Fibroblast of skin of left quadriceps (primary cell): ENCODE measurements at places on chromosomes 16 and 17.

DNA sequence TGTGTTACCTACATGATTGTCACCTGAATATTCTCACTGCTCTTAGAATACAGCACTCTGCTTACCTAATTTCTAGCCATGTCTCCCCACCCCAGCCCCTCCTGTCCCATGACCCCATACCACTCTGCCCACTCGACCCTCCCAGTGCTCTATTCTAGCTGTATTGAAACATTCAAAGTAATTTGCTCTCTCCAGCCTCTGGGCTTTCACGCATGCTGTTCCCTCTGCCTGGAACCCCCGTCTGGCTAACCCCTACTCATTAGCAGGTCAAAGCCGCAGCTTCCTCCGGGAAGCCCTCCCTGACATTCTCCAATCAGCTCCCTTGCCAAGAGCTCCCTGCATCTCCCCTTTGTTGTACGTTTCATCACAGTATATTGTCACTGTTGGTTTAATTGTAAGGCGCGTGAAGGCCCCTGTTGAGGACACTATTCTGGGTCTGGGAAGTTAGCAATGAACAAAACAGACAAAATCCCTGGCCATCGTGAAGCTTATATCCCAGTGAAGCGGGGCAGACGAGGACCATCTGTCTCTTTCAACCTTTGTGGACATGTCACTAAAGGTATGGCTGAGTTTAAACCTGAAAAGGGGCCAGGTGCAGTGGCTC lies 72.3 kb upstream of the LHX1 start:
- no peak for DNase-seq

DNA sequence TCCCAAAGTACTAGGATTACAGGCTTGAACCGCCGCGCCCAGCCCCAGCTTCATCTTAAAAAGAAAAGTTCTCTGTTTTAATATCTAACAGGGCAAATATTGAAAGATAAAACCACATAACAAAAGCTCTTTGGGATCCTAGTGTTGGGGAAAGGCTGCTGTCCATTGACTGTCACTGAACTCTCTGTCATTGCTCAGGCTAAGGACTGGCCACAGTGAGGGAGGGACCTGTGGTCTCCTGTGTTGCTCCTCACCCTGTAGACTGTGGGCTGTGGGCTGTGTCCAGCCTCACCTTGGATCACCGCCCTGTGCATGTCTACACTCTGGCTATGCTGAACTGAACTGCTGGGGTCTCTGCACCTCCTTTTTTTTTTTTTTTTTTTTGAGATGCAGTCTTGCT lies 11.3 kb upstream of the PYDC1 start:
- DNase-seq, result no peak

DNA sequence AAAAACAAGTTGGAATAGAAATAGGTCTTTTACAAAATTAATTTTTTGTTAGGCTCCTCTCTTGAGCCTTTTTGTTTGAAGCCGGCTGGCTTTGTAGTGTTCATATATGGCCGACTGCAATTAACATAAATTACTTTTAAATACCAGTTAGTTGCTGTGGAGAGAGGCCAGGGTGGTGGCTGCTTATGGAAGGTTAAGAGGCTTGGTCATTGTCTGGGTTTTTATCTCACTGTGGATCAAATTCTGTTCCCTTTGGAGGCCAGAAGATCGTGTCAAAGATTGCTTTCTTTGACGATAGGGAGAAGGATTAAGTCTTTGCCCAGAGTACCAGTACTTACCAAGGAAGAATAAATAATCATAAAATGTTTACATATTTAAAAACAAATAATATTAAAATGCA lies 39.9 kb downstream of the MSI2 start:
- DNase-seq, result no peak

DNA sequence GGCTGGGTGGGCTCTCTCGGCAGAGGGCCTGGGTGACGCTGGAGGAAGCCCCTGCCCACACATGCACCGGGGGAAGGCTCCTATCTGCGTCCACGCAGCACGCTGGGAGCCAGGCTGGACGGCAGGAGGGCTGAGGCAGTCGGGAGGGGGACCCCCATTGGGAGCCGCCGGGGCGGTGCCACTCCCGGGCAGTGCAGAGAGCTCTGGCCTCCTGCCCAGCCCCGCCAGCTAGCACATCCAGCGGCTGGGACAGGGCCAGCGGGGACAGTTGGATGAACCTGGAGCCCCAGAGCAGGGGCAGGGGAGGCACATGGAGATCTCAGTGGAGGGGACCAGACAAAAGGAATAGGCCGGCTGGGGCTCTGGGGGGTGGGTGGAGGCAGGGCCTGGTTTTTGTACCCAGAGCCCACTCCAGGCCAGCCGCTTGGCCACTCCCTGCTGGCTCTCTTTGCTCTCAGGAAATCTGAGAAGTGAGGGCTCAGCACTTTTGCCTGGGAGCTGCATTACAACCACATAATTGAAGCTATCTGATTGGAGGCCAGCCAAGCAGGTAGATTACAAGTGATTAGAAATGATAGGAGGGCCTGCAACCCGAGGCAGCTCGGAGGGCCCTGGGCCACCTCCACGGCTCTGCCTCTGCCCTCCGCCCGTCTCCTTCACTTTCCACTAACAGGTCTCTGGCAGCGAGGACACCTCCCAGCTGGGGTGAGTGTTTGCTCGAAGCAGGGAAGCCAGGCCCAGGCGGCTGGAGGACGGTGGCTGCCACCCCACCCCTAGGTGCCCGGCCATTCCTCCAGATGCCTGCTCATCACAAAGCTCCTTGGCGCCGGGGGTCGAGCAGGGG lies 40.1 kb downstream of the ENGASE start:
- DNase-seq, result no peak

DNA sequence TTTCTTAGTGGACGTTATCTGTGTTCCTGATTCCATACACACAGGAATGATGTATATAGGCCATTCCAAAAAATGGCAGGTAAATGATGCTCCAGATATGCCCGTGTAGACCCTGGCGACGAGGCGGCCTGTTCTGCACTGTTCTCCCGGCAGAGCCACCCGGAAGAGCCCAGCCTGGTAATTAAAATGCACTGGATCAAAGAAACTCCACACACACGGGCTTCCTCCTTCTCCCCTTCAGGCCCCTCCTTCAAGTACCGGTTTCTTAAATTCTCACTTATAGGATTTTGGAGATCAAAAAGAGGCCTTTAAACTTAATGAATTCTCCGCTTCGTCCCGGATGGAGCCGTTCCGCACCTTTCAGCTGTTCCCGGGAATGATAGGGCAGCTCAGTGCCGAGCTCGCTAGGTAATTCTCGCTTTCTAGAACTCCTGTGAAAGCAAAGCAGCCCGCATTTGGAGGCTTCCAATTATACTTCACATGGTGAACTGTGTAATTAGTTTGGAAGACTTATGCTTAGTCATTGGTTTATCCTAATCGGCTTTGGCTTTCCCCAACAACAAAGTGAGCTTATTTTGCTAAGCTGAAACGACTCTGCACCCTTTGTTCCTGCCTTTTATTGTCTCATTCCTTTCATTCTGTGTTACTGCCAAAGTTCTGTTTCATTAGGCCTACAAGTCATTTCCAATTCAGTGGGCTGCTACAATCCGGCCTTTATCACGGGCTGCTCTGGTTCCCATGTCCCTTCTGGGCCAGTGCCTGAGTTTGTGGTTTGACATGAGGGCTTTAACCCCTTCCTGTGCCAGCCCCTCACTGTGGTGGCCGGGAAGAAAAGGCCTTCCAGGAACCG lies 150.0 kb downstream of the MSI2 start:
- no peak for DNase-seq

DNA sequence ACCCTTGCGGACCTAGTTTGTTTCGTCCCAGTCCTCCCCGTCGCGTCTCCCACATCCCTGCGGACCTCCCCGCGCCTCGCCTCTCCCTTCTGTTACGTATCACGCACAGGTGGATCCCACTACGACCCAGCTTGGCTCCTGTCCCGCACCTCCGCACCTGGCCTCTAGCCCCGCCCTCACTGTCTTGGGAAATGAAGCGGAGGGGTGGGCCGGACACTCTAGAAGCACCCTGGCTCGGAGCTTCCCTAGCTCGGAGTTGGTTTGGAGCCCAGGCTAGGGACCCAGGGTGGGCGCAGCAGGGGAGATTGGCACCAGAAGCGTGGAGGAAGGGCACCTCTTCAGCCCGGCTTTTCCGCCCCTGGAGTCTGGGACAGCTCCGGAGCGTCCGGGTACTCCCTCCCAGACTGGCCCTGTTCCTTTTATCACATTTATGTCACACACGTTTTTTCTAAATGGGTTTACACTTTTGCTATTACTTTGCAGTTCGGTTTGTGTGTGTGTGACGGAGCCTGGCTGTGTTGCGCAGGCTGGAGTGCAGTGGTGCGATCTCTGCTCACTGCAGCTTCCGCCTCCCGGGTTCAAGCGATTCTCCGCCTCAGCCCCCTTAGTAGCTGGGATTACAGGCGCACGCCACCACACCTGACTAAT lies 1.4 kb upstream of the CEMP1 start:
- DNase-seq, result no peak

- no peak for DNase-seq
Measured at GRCh38 chr17:40310882-40311391, 2.0 kb downstream of the RARA start.

DNA sequence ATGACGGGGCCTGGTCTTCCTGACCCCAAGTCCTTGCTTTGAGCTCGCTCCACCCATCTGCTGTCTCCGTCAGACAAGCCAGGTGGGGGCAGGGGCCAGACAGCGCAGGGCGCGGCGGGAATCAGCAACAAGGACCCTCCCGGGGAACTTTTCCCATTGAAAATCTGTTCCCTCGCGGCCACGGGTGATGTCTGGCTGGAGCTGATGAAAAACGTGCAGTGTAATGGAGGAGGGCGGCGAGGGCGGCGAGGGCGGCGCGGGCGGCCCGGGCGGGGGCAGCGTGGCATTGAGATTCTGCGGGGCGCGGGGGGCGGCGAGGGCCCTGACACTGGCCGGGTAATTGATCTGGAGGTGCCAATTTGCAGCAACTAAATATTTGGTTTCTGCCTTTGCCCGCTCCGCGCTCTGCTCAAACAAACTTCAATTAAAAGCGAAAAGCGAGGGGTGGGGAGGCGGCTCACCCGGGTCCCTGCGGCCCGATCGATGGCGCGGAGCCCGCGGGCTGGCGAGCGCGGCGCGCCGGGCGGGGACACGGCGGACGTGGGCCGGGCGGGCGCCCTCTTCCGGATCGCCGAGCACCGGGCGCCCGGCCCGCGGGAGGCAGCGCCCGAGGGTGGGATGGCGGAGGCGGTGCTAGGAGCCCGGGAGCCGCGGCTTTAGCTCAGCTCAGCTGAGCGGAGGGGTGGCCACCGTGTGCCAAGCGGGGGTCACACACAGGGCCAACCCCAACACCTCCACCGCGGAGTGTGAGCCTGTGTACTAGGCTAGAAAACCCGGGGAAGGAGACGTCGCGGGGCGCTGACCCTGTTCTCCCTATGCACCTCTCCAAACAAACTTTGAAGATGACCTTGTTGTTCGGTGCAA lies 32.4 kb downstream of the DCAKD start:
- no peak for DNase-seq

GRCh38 chr16:83619381-83620150 lies 188.2 kb upstream of the HSBP1 start:
- DNase-seq, result no peak

DNA sequence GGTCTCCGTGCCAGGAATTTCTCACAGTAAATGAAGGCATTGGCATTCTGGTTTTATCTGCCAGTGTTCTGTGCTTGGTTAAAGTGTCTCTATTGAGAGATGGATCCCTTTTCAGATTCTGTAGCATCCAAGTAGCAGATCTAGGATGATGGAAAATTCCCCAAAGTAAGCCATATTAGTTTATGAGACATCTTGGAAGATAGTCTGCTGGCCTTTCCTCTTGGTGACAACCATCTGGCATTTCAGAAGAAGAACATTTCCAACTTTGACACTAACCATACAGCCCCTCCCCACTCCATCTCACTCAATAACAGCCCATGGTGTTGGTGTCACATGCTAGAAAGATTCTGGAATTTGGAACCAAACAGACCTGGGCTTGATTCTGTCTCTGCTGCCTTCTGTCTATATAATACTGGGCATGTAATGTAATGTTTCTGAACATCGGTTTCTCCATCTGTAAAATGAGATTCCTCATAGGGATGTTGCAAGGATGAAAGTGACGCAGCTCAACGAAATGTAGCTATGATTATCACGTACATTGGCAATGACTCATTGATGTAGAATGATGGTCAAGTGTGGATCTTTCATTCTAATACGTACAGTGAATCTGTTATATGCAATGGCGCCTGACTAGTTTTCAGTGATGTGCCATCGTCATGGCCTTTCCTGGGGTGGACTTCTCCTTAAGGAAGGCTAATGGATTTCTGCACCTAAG lies 32.6 kb upstream of the PIRT start:
- DNase-seq, result no peak

DNA sequence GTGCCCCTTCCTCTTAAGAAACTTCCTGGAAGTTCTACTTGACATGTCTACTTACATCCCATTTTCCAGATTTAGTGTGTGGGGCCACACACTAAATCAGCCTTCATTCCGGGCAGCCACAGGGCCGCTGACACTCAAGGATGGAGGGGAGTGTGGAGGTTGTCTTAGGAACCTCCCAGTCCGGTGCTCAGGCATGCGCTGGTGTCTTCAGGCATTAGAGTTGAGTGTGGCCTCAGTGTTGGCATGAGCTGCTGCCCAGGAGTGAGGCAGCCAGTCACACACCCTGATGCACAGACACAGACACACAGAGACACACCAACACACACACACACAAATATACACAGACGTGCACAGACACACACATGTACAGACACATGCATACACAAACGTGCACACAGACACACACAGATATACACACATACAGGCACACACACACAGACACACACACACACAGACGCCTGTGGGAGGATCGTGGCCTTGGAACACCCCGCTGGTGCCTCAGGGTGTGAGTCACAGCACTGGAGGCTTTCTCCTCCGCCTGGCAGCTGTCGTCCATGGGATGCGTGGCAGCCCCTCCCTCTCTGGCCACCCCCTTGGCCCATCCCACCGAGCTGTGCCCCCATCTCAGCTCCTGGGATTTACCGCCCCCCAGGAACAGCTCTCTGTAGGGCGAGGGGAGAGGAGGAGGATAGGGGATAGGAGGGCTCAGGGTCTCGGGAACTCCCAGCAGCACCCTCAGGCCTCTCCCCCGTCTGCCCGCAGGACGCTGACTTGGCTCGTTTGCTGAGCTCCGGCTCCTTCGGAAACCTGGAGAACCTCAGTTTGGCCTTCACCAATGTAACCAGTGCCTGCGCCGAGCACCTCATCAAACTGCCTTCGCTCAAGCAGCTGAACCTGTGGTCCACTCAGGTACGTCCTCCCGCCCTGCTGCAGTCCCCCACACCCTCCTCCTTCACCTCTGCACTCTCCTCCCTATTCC lies 75.6 kb upstream of the PLCG2 start:
- DNase-seq, result peak; percentile 61

DNA sequence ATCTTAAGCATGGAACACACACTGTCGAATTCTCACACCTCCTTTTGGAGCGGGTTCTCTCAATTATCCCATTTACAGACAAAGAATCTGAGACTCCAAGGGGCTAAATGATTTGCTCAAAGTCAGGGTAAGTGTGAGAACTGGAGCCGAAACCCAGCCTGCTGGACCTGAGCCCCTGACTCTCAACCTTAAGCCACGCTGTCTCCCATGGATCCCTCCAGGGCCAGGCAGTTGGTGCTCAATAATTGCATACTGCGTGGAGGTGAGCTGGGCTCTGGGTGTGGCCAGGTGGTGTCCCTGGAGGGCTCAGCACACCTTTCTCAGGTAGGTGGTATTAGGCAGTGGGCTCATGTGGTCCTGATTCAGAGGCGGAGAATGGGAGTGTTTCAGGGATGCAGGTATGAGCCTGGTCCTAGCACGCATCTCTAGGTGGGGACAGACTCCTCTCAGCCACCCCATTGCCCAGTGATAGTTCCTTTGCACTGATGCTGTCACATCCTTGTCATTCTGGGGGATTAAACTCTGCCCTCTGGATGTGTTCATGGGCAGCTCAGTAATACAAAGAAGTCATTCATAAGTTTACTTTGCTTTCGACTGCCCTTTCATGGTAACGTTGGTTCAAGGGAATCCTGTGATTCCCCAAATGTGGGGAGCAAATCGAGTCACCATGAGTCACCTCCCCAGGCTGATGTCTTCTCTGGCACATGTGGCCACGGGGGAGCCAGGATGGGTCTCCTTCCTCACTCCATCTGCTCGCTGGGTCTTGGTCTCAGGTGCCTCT lies 399.5 kb upstream of the TNRC6C start:
- DNase-seq, result no peak
